ENCODE measurements at places on chromosomes 3 and 15. TPM values are rescaled to one million over a fixed set of nuclear protein-coding genes. Genes with fewer than 3 reads are reported as not detected.

The KCNMB3 gene
- total RNA-seq = 1.2 TPM

The CPA3 gene
- 14.5 TPM for total RNA-seq

The CFAP92 gene
- total RNA-seq = not detected

The ROPN1 gene
- not detected for total RNA-seq

- H3K27ac ChIP-seq = peak overlapping the region; percentile 20
- H3K36me3 ChIP-seq = no peaks in the 10 kb centered on the region
- no peak for DNase-seq
- no peak overlapping the region for H3K4me3 ChIP-seq
- no peaks in the 10 kb centered on the region for H3K27me3 ChIP-seq
- H3K4me1 ChIP-seq = peaks cover 20% of the 10 kb centered on the region
Observed at GRCh38 chr15:60413231-60413824, 15.5 kb upstream of the ANXA2 start.

GRCh38 chr15:90599644-90600043, 69.9 kb downstream of the CRTC3 start:
- no peak overlapping the region for H3K4me3 ChIP-seq
- peaks cover 38% of the 10 kb centered on the region for H3K4me1 ChIP-seq
- H3K27me3 ChIP-seq = no peaks in the 10 kb centered on the region
- no peak overlapping the region for H3K27ac ChIP-seq
- no peak for DNase-seq

DNA sequence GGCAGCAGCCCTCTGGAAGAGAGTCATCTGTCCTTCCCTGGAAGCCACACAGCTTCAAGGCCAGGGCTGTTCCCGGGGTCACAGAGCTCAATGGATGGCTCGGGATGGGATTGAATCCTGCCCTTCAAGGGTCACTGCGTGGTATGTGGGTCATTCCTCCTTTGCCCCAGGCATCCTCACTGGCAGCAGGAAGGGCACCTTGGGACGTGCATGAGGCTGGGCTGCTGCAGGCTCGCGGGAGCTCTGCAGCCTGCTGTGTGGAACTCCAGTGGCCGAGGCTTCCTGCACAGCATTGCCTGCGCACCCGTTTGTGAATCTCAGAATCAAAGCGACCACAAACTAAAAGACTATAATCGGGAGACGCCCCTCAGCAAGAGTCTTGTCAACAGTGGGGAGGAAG, 60.7 kb downstream of the PCSK6 start:
- no peaks in the 10 kb centered on the region for H3K4me1 ChIP-seq
- H3K4me3 ChIP-seq = no peak overlapping the region
- no peak overlapping the region for H3K27ac ChIP-seq
- no peak for DNase-seq

DNA sequence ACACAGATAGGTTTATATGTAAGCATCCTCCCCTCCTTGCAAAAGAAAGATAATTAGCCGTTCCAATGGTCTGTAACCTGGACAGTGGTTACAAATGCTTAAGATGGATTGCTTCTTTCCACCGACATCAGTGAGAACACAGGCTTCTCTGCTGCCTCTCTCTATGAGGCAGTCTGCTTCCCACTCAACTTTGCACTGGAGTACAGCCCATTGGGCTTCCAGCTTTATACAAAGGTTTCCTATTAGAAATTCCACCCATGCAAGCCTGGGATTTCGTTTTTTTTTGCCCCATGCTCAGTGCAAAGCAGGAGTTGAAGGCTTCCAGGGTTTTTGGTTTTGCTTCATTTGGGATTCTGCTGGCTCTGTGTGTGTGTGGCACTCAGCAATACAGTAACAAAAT, 47.3 kb upstream of the C3orf22 start:
- no peaks in the 10 kb centered on the region for H3K27me3 ChIP-seq
- H3K4me1 ChIP-seq = no peaks in the 10 kb centered on the region
- peaks cover 40% of the 10 kb centered on the region for H3K36me3 ChIP-seq
- H3K27ac ChIP-seq = no peak overlapping the region

DNA sequence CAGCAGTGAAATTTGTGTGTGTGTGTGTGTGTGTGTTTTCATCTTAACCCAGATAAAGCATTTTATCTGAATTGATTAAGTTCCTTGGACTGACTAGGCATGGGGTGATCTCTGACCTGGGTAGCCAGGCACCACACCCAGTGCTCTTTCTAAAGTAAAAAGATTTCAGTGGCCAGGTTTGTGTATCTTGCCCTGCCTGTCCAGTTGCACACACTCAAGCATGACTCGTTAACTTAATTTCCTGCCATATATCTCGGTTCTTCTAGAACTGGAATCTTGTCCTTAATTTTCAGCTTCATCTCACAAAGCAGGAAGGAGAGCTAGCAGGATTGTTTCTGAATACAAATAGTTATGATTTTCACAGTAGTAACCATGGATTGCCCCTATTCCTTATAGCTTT, 17.0 kb downstream of the TM4SF18 start:
- no peaks in the 10 kb centered on the region for H3K36me3 ChIP-seq
- H3K27me3 ChIP-seq = no peaks in the 10 kb centered on the region
- DNase-seq = no peak
- H3K27ac ChIP-seq = no peak overlapping the region

DNA sequence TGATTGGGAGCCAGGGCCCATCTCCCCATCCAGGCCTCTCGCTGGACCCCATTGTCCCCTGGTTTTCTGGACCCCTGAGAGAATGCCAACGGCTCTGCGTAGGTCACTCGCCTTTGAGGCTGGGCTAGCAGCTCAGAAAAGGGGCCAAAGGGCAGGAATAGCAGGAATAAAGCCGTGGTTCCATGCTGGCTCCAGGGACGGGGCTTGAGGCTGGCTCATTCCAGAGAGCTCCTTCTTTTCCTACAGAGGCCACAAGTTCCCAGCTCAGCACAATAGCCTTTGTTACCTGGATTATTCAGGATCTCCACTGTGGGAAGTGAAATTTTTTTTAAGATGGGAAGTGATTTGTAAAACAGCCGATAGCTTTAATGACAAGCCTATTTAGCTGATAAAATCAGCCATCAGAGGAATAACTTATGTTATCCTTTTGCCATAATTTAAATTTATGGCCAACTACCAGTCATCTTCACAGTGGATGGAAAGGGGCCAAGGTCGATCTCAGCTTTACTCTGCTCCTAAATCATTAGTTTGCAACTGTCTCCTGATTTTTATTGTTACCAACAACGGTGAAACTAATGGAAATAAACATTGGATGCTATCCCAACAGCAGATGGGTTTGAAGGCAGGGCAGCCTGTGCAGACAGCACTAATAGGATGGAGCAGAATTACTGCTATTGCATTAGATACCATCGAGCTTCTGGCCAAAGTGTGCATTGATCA, 124.3 kb downstream of the TMEM266 start:
- no peak for DNase-seq
- H3K27ac ChIP-seq = no peak overlapping the region
- no peaks in the 10 kb centered on the region for H3K36me3 ChIP-seq
- peaks cover 14% of the 10 kb centered on the region for H3K4me1 ChIP-seq
- H3K4me3 ChIP-seq = no peak overlapping the region
- no peaks in the 10 kb centered on the region for H3K27me3 ChIP-seq

GRCh38 chr3:73828348-73828747, 203.6 kb upstream of the PDZRN3 start:
- no peak overlapping the region for H3K4me3 ChIP-seq
- no peaks in the 10 kb centered on the region for H3K27me3 ChIP-seq
- H3K4me1 ChIP-seq = no peaks in the 10 kb centered on the region
- no peak overlapping the region for H3K27ac ChIP-seq

The AGTR1 gene
- 12.0 TPM for total RNA-seq

The EDEM1 gene
- 30.9 TPM for total RNA-seq

DNA sequence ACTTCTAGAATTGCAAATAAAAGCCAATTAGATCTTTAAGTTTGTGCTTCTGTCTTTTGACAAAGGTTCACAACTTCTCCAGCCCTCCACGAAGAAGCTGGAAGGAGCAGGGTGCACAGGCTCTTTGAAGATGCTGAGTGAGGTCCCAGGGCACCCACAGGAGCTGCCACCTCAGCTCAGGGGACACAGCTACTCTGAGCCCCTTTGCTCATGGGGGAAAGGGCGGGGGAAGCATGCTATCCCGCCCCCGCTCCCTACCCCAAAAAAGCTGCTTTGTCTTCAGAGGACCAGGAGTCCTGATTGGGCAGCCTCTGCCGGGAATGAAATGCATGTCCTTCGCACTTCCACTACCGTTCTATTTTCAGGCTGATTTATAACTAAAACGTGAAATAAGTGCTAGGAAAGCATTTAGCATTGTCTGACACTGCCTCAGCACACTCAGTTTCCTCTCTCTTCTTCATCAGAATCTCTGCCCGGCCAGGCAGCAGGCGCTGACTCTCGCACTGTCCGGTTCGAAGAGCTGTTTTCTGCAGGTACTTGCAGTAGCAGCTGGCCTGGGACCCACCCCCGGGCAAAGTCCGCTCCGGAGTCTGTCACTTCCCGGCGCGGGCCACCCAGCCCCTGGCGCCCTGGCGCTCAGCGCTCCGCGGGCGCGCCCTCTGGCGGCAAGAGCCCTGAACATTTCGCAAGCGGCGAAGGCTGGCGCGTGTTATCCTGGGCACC, 45.5 kb upstream of the KLHL25 start:
- H3K27ac ChIP-seq = no peak overlapping the region
- H3K4me1 ChIP-seq = peaks cover 4% of the 10 kb centered on the region
- no peaks in the 10 kb centered on the region for H3K27me3 ChIP-seq
- H3K36me3 ChIP-seq = no peaks in the 10 kb centered on the region
- DNase-seq = no peak

The C2CD4A gene
- not detected for total RNA-seq

The GOLGA8J gene
- not detected for total RNA-seq

The GOLGA6L9 gene
- total RNA-seq = 9.3 TPM

The MOBP gene
- not detected for total RNA-seq

DNA sequence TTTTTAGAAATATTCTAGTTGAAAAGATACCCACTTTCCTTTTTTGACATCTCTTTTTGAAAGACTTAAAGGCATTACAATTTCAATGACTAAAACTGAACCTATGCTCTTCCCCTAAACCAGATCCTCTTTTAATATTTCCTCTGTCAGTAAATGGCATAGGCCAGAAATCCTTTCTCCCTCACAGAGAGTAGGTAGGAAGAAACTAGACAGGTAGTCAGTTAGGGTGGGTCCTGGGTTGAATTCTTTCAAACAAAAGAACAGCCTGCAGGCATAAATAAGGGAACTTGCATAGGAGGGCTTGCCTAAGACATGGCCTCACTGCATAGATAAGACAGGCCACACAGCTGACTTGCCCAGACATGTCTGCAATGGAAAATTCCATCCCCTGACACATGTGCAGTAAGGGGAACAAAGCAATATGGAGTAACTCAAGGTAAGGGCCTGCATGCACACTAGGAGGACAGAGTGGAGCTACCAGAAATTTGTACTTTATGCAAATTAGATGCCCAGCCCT, 23.1 kb downstream of the PLSCR5 start:
- no peaks in the 10 kb centered on the region for H3K36me3 ChIP-seq
- DNase-seq = no peak
- H3K27ac ChIP-seq = no peak overlapping the region
- H3K4me3 ChIP-seq = no peak overlapping the region
- H3K4me1 ChIP-seq = no peaks in the 10 kb centered on the region
- H3K27me3 ChIP-seq = no peaks in the 10 kb centered on the region

The FBXO22 gene
- 13.0 TPM for total RNA-seq

DNA sequence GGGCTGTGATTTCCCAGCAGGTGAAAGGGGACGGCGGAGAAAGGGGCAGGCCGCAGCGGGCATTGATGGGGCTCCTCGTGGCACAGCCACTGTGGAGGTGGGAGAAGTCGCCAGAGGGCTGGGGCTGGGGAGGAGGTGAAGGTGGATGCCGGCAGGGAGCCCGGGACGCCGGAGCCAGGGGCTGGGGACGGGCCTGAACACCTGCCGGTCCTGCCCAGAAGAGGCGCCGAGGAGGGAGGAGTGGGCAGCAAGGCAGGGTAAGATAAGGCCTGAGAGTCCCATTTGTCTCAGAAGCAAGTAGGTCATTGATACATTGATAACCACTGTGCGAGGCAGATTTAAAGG, 571 bp upstream of the RARRES1 start:
- H3K4me1 ChIP-seq = peaks cover 27% of the 10 kb centered on the region
- no peaks in the 10 kb centered on the region for H3K27me3 ChIP-seq
- no peaks in the 10 kb centered on the region for H3K36me3 ChIP-seq
- peak overlapping the region; percentile 79 for H3K4me3 ChIP-seq

The SNX33 gene
- 23.6 TPM for total RNA-seq

DNA sequence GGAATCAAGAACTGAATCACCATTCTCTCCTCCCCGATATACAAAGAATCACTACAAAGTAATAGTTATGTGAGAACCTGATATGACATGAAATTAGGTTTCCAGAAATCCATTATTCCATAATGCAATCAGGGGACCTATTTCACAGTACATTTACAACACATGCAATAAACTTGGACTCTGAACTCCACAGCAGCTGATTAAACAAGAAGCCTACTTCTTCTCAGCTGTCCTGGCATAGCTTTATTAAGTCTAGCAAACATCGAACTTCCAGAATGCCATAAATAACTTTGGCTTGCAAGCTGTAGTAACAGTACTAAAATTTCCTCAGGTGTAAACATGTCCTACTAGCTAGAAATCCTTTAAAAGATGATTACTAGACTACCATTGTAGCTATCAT, 17.8 kb downstream of the PDCD10 start:
- DNase-seq = no peak
- no peak overlapping the region for H3K4me3 ChIP-seq
- H3K27me3 ChIP-seq = no peaks in the 10 kb centered on the region
- no peak overlapping the region for H3K27ac ChIP-seq
- no peaks in the 10 kb centered on the region for H3K4me1 ChIP-seq
- no peaks in the 10 kb centered on the region for H3K36me3 ChIP-seq

DNA sequence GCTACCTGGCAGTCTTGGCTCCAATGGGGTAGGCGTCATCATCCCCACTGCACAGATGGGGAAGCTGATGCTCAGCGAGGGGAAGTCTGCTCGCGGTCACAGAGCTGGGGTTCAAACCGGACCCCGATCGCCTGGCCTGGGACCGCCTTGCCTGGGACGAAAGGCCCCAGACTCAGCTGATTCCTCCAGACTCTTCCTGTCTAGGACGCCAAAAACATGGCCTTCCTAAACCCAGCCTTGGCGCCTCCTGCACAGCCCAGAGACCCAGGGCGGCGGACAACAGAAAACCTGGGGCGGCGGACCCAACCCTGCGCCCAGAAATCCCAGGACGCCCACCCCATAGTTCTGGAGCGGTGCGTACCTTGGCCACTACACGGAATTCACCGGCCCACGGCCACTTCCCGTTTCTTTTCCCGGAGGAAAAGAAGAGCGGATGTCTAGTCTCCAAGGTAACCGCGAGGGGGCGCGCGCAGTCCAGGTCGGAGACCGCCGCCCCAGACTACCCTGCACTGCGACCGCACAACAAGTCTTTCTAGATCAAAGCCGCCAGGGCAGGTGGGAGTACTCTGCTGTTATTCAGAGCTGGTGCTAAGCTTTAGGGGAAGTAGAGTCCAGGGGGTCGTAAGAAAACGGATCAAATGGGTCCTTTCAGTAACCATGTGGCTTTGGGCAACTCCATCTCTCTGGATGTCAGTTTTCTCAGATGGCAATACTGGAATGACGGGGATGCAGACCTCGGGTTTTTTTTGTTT, 4.9 kb upstream of the IL17RD start:
- H3K36me3 ChIP-seq = no peaks in the 10 kb centered on the region
- H3K27me3 ChIP-seq = no peaks in the 10 kb centered on the region
- H3K27ac ChIP-seq = no peak overlapping the region
- DNase-seq = no peak
- peaks cover 9% of the 10 kb centered on the region for H3K4me1 ChIP-seq
